ENCODE measurements at places on chromosomes 2 and 18. TPM values are rescaled to one million over a fixed set of nuclear protein-coding genes. Genes with fewer than 3 reads are reported as not detected.
A peak's percentile ranks its signal among the peaks of the same experiment; 100 is the strongest.

LRATD1 gene
- 1.7 TPM for total RNA-seq

RNF152 gene
- 10.8 TPM for total RNA-seq

ATP6V1C2 gene
- 2.7 TPM for total RNA-seq

ODC1 gene
- total RNA-seq: 26.4 TPM

DNA sequence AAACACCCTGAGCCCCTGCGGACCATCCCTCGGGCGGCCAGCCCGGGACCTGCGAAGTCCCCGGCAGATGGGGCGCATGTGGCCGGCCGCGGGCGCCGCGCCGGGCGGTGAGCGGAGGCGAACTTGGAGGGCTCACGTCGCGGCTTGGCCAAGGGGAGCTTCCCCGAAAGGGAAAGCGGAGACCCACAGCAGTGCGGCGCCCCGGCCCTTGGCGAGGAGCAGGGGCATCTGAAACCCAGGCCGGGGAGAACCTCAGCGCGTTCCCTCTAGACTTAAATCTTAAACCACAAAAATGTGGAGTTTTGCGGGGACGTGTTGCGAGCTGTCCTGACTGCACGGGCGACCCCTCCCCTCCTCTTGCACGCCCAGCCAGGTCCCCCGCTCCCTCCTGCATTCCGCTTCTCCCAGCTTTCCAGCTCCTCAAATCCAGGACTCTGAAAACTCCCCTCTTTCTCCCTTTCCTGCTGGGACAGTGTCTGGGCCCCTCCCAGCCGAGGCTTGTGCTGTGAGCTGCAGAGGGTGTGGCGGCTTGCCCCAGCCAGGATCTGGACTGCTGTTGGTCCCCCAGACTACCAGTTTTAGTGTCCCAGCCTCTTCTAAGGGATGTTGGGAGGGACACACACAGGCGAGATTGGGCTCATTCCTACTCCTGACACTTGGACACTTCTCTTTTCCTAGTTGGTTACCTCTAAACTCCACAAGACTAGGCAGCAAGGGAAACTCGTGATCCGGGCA, 1.3 kb downstream of the FMNL2 start:
- peak; percentile 78 for DNase-seq

DNA sequence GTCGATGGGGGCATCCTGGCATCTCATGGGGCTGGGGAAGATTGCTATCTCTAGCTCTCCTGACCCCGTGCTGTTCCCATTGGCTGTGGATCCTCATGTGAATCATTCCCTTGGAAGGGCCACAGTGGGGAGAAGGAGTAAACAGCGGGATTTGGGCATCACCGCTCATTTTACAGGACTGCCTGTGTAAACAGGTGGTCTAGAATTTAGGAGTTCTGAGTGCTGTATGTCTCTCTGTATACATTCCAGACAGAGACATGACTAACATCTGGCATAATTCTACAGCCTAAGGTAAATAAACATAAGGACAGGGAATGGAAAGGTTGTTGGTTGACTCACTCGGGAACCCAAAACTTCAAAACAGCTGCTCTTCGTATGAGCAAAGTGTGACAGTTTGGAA, 92.7 kb downstream of the COPS8 start:
- no peak for DNase-seq

DNA sequence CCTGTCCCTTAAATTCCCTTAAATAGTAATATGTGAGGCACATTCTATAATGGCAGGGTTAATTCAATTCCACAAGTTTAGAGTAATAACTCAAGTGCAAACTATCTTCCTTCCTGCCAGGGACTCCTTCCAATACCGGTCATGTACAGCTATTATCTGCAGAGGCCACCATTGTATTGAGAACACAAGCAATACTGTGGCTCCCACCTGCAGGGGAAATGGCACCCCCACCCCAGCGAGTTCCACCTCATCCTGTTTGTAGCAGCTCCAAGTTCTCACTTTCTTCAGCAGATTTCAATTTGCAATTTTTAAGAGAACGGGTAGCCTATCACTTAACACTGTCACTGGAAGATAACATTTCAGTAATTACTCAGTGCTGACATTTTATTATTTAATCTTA, 172.1 kb upstream of the PID1 start:
- DNase-seq: no peak

RNF125 gene
- 3.4 TPM for total RNA-seq

GRCh38 chr18:9321736-9322135, 12.8 kb upstream of the TWSG1 start:
- DNase-seq: no peak

DNA sequence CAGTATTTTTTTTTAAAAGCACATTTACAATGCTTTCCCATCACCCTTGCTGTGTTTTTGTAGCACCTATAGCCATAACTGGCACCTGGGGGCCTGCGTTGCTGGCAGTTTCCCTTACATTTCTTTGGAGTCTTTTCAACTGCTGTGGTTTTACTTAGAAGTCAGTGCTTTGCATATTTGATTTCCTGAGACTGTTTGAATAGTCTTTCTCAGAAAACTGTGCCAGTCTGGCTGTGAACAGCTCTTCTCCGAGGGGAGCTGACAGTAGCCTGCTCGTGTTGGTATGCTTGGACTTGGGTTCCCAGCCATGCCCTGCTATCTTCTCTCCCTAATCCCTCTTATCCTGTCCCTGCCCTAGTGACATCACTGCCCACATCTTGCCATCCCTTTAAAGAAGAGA, 81.5 kb downstream of the DPP4 start:
- no peak for DNase-seq

All from left ventricle myocardium superior (tissue), 1 donor.